ENCODE measurements at places on chromosomes 1 and 21.

- no peak for DNase-seq
Measured at GRCh38 chr1:95562230-95562629, 328.2 kb downstream of the RWDD3 start.

- no peak for DNase-seq
Measured at GRCh38 chr1:147214842-147215539, 10.1 kb downstream of the FMO5 start.

DNA sequence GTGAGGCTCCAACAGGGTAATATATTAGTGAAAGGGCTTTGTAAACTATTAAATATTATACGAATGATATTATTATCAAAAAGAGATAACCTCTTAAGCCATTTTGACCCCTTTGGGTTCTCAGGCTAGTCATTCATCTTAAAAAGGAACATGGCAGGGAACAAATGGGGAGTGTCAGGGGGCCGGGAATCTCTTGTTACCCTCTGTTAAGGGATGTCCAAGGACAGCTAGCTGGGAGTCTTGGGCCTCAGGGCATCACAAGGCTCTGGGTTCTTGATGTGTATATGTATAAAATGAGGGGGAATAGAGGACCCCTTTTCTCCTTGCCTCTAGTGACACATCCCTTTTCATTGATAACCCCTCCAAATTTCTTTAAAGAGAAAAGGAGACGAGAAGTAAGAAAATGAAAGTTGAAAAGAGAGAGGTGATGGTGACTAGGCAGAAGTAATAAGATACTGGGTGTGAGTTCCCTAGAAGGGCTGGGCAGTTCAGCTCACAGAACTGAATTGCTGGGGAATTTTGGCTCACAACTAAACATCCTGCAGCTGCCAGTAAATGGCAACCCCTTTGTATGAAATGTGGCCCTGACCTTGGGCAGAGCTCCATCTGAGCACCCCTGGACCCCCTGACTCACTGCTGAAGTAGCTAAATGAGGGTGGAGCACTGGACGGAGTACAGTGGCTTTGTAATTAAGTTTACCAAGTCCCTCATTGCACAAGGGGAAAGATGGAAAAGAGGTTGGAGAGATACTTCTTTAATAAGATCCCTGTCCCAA is 20.0 kb upstream of the ZNF326 start:
- DNase-seq = no peak

DNA sequence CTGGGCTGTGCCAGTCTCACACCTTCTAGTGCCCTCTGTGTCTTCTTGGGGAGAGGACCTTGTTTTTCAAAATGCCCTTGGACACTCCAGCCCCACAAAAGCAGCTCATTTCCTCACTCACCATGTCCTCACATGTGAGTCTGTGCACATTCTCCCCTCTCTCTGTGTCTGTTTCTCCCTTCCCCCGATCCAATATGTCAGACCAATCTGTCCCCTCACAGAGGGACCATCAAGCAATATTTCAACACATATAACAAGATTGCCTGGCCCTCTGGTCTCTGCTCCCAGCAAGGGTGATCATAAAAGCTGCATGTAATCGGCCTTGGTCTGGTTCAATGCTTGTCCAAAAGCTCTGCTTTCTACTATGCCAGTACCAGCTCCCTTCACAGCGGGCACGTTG is 261.2 kb downstream of the MATN1 start:
- DNase-seq = no peak

GRCh38 chr21:42570841-42571387 is 57.3 kb downstream of the SLC37A1 start:
- no peak for DNase-seq

- DNase-seq = no peak
Measured at GRCh38 chr1:156356262-156356874, 12.6 kb upstream of the RHBG start.

- DNase-seq = no peak
Measured at GRCh38 chr1:47002211-47002610, 21.3 kb upstream of the CYP4X1 start.

DNA sequence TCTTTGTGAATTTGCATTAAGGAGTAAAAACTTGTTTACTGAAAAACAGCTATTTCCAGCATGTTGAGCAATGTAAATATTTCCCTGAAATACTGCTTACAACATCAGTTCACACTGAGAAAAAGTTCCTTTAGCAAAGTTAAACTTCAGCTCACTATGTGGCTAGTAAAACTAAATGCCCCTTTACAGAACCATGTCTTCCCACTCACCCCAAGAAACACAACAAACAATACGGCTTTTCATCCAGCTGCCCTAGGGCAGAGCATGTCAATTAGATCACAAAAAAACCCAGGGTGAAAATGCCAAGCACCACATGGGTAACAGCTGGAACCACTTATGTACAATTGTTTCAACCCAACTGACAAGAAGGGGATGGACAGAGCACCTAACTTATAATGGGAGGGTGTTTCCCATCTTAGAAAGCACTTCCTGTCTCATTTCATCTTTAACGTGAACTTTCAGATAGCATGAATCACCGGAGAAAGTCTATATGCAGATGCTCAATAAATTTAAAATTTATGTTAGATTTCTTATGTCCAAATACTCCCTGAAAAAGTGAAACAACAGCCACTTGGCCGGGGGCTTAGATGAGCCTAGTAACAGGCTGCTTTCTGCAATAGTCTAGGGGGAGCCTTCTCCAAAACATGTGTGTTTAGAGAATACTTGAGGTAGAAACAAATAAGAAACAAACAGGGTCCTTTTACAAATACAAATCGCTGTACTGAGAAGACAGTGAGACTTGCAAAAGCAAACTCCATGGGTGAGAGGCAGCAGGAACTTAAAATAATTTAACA is 6.6 kb downstream of the NID1 start:
- DNase-seq = no peak

DNA sequence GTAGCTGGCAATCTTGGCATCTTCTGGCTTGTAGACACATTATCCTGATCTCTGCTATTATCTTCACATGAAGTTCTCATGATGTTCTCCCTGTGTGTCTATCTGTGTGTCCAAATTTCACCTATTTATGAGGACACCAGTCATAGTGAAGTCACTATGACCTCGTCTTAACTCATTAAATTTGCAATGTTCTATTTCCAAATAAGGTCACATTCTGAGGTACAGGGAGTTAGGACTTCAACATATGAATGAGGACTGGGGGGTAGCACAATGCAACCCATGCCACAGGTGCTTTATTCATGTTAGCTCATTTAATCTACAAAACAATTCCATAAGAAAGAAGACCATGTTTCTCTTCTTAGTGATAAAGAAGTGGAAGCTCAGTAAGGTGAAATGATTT is 206.2 kb upstream of the C8B start:
- no peak for DNase-seq

GRCh38 chr1:241627453-241628259 is 12.5 kb downstream of the CHML start:
- peak; percentile 51 for DNase-seq

DNA sequence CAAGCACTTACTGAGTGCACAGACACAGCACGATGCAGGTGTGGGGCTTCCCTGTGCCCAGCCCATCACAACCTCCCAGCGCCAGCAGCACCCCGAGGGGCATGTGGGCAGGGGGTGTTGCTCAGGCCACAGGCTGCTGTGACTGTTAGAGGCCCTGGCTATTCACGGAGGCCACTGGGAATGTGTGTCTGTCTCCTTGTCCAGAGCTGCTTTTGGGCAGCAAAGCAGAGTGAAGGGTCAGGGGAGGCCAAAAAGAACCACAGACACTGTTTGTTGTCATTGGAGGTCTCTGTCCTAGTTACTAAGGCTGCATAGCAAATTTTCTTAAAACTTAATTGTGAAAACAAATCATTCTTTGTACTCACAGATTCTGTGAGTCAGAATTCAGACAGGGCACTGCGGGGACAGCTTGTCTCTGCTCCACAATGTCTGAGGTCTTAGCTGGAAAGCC is 49.6 kb downstream of the TNFRSF8 start:
- no peak for DNase-seq

- no peak for DNase-seq
Measured at GRCh38 chr1:70467531-70467930, 56.5 kb downstream of the CTH start.

GRCh38 chr1:41662765-41663437 is 178.4 kb upstream of the EDN2 start:
- peak; percentile 52 for DNase-seq

DNA sequence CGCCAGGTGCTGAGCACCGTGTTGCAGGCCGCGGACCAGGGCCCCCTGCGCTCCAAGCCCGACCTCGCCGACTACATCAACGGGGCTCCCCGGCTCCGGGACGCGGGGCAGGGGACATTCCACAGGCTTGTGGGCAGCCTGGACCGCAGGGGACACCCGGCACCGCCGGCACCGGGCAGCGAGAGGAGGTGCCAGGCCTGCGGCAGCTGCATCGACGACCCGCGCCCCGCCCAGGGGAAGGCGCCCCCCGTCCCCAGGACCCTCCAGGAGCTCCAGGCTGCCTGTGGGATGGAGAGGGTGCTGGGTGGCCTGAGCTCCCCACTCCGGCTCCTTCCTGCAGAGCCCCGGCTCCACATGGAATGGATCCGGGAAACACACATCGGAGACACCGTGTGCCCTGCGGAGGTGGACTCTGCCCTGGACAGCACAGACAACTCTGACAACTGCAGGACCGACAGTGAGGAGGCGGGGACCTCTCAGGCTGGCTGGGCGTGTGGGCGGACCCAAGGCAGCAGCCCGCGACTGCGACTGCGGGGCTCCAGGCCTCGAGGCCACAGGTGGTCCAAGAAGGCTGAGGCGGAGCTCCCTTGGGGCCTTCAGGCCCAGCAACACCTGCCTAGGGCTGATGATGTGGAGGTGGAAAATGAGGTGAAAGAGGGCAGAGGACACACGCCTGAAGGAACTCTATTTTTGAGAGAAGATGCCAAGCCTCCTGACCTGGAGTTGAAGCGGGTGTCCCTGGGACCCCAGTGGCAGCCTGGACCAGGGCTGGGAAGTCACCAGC is 22.8 kb downstream of the KIAA1614 start:
- DNase-seq = no peak

- DNase-seq = no peak
Measured at GRCh38 chr1:1968767-1969504, 34.6 kb downstream of the CFAP74 start.

DNA sequence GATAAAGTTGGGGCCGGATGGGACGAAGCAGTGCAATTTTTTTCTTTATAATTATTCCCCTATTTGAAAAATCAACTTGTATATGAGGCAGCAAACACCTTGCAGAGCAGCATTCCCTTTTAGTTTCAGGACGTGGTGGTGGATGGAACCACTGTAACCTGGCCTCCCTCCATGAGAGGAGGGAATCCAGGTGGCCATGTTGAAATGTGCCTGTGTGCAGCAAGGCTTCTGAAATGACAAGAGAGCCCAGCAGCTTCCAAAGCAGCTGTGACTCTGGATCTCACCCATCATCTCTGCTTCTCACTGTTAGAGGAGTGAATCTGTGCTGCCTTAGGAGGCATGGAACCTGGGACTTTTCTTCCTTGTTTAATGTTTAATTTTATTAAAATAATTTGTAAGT is 42.3 kb downstream of the NFIA start:
- no peak for DNase-seq

- no peak for DNase-seq
Measured at GRCh38 chr1:163656095-163656759, 334.5 kb downstream of the NUF2 start.

- no peak for DNase-seq
Measured at GRCh38 chr1:56838759-56839158, 15.8 kb upstream of the C8A start.

DNA sequence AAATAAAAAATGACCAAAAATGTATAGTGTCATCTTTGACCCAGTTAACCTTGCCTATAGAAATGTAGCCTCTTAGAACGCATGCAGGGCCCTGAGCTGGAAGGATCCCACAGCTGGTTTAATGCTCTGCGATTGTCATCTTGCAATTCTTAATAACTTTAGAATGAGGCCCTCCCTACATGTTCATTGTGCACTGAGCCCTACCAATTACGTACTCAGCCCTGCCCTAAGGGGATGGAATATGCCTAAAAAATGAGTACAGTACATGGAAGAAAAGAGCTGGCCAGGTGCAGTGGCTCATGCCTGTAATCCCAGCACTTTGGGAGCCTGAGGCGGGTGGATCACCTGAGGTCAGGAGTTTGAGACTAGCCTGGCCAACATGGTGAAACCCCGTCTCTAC is 57.8 kb upstream of the BCAR3 start:
- DNase-seq = no peak

DNA sequence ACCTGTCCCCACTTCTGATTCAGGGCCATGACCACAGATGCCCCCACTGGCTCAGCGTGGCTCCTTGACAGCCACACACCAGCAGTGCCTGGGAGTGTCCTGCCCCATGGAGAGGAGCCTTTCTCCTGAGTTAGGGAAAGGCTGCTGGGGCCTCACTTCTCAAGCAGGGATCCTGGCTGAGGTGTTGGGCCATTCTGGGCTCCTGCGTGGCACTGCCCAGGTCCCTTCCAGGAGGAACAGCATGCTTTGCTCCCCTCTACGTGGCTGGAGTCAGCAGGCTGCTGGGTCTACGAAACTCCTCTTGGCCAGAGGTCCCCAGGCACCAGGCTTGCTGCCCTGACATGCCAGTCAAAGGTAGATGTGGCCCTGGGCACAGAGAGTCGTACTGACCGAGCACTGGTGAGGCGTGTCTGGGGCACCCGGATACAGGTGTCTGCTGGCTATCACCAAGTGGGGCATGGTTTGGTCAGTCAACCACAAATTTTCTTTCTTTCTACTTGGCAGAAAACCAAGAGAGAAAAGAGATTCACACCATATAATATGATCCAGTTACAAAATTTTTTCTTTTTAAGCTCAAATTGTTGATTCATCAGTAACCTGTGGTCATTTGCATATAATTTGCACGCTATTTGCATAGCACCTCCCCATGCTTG is 4.1 kb downstream of the ADORA1 start:
- DNase-seq = no peak

DNA sequence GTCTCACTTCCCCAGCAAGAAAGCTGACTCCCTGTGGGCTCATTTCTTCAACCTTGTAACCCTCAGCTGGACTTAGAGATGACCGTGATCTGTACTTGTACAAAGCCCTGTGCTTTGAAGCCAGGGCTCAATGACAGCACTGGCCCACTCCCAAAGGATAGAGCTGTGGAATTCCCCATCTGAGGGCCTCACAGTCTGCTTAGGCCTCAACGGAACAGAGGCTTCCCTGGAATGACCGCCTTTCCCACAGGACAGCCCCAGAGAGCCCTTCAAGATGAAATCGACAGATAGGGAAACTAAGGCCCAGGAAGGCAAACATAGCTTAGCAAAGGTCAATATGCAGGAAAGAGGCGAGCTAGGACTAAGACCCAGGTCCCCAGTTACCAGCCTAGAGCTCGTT is 11.5 kb downstream of the SLC9A1 start:
- DNase-seq = no peak

DNA sequence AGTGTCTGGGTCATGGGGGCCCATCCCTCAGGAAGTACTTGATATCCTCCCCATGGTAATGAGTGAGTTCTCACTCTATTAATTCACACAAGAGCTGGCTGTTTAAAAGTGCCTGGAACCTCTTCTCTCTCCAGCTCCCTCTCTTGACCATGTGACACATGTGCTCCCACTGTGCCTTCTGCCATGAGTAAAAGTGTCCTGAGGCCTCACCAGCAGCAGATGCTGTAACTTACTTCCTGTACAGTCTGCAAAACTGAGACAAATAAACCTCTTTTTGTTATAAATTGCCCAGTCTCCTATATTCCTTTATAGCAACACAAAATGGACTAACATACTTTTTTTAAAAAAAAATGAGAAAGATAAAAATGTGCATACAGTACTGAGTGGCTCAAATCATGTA is 24.0 kb downstream of the PUM1 start:
- DNase-seq = no peak

GRCh38 chr1:201430776-201431175 is 9.2 kb upstream of the TNNI1 start:
- no peak for DNase-seq

All from urothelium cell line (cell line).